ENCODE measurements at places on chromosomes 3 and 15. TPM values are rescaled to one million over a fixed set of nuclear protein-coding genes. Genes with fewer than 3 reads are reported as not detected.
A peak's percentile ranks its signal among the peaks of the same experiment; 100 is the strongest.

DNA sequence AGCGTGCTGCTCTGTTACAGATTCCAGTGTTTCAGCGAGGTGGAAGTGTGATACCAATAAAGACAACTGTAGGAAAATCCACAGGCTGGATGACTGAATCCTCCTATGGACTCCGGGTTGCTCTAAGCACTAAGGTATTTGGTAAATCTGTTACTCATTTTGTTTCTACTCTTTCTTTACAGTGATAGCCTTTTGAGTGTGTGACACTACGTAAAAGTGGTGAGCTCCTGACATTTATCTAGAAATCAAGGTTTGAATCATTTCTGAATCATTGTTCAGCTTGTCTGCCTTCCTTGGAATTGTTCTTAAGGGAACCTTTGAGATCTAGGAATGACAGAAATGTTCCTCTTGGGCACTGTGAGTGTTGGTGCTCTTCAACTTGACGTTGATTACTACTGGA, 11.2 kb upstream of the CAPN3 start:
- no peak overlapping the region for H3K4me3 ChIP-seq
- DNase-seq: no peak
- no peak overlapping the region for H3K27ac ChIP-seq
- peaks cover 13% of the 10 kb centered on the region for H3K4me1 ChIP-seq

DNA sequence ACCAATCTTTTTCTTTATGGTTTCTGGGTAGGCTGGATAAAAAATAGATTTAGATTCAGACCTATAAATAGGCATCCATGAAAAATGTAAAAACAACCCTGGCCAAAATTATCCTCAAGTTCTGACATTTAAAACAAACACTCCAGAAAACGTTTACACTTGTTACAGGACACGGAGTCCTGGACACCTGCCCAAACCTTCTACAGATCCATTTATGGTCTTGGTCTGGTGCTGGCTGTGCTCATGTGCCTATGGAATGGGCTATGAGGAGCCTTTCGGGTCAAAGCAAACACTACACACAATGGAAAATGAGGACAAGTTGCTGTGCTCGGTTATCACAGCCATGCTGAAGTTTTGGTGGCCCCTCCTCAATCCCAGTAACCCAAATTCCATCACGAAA, 108.1 kb downstream of the PDZRN3 start:
- no peak for DNase-seq
- no peak overlapping the region for H3K4me3 ChIP-seq
- peaks cover 6% of the 10 kb centered on the region for H3K4me1 ChIP-seq
- H3K27me3 ChIP-seq: no peaks in the 10 kb centered on the region
- no peak overlapping the region for H3K27ac ChIP-seq

Gene BOC
- total RNA-seq: 1.8 TPM

GRCh38 chr15:97947465-97948260, 12.8 kb upstream of the ARRDC4 start:
- no peaks in the 10 kb centered on the region for H3K27me3 ChIP-seq
- H3K36me3 ChIP-seq: no peaks in the 10 kb centered on the region
- peaks cover 7% of the 10 kb centered on the region for H3K4me1 ChIP-seq

DNA sequence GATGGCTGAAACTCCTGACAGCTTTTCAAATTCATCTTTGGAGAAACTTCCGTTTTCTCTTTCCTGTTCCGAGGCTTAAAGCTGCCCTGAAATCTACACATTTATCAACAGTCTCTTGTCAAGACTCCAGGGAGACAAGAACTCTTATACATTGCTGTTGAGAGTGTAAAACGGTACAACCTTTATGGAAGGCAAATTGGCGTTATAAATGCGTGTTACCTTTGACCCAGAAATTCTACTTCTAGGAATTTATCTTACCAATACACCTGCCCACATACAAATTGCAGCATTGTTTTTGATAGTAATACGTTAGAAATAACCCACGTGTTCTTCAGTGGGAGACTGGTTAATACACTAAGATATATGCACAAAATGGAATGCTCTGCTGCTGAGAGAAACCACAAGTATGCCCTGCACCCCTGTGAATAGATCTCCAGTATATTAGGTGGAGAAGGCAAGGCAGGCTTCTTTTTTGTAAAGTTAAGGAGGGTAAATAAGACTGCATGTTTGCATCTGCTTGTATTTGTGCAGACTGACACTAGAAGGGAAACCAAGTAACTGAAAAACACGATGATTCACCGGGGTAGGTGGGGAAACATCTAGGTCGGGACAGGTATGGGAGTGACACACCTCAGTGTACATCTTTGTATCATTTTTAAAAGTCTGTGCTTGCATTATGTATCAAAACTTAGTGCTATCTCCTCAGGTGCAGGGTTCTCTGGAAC, 97.5 kb downstream of the IGF1R start:
- no peak overlapping the region for H3K27ac ChIP-seq
- H3K27me3 ChIP-seq: no peaks in the 10 kb centered on the region
- peak overlapping the region; percentile 29 for H3K4me3 ChIP-seq
- H3K36me3 ChIP-seq: no peaks in the 10 kb centered on the region

DNA sequence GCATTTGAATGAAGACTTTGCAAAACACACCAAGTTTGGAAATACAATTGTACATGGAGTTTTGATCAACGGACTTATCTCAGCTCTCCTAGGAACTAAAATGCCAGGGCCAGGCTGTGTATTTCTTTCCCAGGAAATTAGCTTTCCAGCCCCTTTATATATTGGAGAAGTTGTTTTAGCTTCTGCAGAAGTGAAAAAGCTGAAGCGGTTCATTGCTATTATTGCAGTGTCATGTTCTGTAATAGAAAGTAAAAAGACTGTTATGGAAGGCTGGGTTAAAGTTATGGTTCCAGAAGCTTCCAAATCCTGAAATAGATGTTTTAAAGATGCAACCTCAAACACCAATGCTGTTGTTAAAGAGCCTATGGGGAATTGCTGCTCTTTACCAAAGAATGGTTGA, 11.5 kb downstream of the HTD2 start:
- peaks cover 80% of the 10 kb centered on the region for H3K36me3 ChIP-seq
- H3K27me3 ChIP-seq: no peaks in the 10 kb centered on the region
- H3K4me1 ChIP-seq: no peaks in the 10 kb centered on the region
- no peak overlapping the region for H3K27ac ChIP-seq

- H3K36me3 ChIP-seq: no peaks in the 10 kb centered on the region
- DNase-seq: no peak
- H3K4me1 ChIP-seq: peaks cover 18% of the 10 kb centered on the region
- no peaks in the 10 kb centered on the region for H3K27me3 ChIP-seq
- no peak overlapping the region for H3K4me3 ChIP-seq
- H3K27ac ChIP-seq: peak overlapping the region; percentile 82
Observed at GRCh38 chr3:42852441-42852840, 23.2 kb downstream of the CYP8B1 start.

GRCh38 chr15:35289024-35289617, 204.0 kb upstream of the NANOGP8 start:
- H3K36me3 ChIP-seq: no peaks in the 10 kb centered on the region
- DNase-seq: peak; percentile 61
- H3K27me3 ChIP-seq: no peaks in the 10 kb centered on the region
- peaks cover 11% of the 10 kb centered on the region for H3K4me1 ChIP-seq
- H3K27ac ChIP-seq: no peak overlapping the region
- H3K4me3 ChIP-seq: no peak overlapping the region

GRCh38 chr15:90659481-90659880, 57.7 kb upstream of the BLM start:
- no peak for DNase-seq
- H3K27ac ChIP-seq: peak overlapping the region; percentile 86
- H3K4me1 ChIP-seq: peaks cover 31% of the 10 kb centered on the region
- peaks cover 6% of the 10 kb centered on the region for H3K36me3 ChIP-seq

Gene CLDN1
- total RNA-seq: 197 TPM

Gene BLOC1S6
- total RNA-seq: 68.5 TPM

Gene SV2B
- 0.96 TPM for total RNA-seq

DNA sequence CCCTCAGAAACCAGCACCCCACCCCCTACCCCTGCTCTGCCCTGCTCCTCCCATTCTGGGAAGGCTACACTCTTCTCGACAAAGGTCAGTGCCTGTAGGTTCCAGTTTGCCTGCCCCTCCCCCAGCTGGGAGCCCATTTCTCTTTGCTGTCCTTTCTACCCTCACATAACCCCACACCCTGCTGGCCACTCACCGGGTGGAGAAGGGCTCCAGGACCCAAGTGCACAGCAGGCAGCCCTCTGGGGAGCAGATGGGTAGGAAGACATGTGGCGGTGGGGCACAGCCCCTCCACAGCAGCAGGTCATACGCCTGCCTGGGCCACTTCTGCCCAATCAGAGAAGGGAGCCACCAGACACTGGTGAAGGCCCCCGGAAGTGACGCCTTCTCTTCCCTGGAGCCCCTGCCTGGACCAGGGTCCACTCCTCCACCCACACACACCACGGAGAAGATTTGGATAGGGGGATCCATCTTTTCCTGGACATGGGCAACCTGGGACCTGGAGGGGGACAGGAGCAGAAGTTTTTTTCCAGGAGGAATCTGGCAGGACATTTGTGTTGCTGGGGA, at the start of gene THPO:
Gene THPO (minus strand): TSS at position 326 of the 564 bp plus-strand sequence. CDS start 1,948 bp downstream, outside the sequence.
- no peaks in the 10 kb centered on the region for H3K4me1 ChIP-seq
- H3K4me3 ChIP-seq: peak within 1 kb of the TSS; percentile 61
- no peak for DNase-seq
- no peaks in the 10 kb centered on the region for H3K36me3 ChIP-seq

GRCh38 chr15:29676961-29677402, 145.3 kb downstream of the TJP1 start:
- H3K4me1 ChIP-seq: no peaks in the 10 kb centered on the region
- H3K4me3 ChIP-seq: no peak overlapping the region
- no peaks in the 10 kb centered on the region for H3K27me3 ChIP-seq
- H3K36me3 ChIP-seq: no peaks in the 10 kb centered on the region

- no peak for DNase-seq
- peaks cover 40% of the 10 kb centered on the region for H3K27me3 ChIP-seq
- no peaks in the 10 kb centered on the region for H3K36me3 ChIP-seq
- H3K27ac ChIP-seq: no peak overlapping the region
Observed at GRCh38 chr15:29590701-29591100, 231.6 kb downstream of the TJP1 start.

Gene TRIP4
- total RNA-seq: 19.8 TPM

GRCh38 chr3:113783463-113783862, 36.6 kb downstream of the ATP6V1A start:
- DNase-seq: peak; percentile 20
- peaks cover 54% of the 10 kb centered on the region for H3K36me3 ChIP-seq
- no peak overlapping the region for H3K27ac ChIP-seq
- H3K4me1 ChIP-seq: no peaks in the 10 kb centered on the region
- no peak overlapping the region for H3K4me3 ChIP-seq

- DNase-seq: no peak
- H3K27ac ChIP-seq: no peak overlapping the region
- peaks cover 8% of the 10 kb centered on the region for H3K4me1 ChIP-seq
Observed at GRCh38 chr3:69913422-69913821, 86.1 kb upstream of the SAMMSON start.

Gene STRA6
- not detected for total RNA-seq

GRCh38 chr15:40894681-40895448, 615 bp downstream of the VPS18 start:
- no peaks in the 10 kb centered on the region for H3K27me3 ChIP-seq
- H3K36me3 ChIP-seq: peaks cover 34% of the 10 kb centered on the region
- DNase-seq: peak; percentile 68

DNA sequence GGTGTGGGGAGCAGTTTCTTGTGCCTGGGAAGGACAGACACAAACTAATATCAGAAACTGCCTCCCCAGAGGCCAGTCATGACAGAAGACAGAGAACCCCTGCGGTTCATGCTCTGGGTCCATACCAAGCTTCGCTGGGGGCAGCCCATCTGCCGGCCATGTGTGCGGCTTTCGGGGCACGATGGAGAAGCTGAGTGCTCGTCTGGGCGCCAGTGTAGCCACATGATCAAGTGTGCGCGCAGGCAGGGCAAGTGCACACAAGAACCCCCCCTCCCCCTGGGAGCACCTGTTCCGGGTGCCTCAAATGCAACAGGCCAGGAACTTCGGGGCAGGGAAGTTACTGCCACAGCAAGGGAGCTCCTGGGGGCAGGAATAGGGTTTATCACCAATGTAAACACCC, 1.8 kb downstream of the ADAMTS17 start:
- no peaks in the 10 kb centered on the region for H3K27me3 ChIP-seq
- H3K36me3 ChIP-seq: no peaks in the 10 kb centered on the region
- H3K4me3 ChIP-seq: no peak overlapping the region
- DNase-seq: no peak
- no peak overlapping the region for H3K27ac ChIP-seq

Gene SHC4
- total RNA-seq: 0.49 TPM

Gene SYNPR
- not detected for total RNA-seq

Gene CHRD
- total RNA-seq: not detected

GRCh38 chr3:141184430-141184829, 47.2 kb upstream of the PXYLP1 start:
- H3K4me1 ChIP-seq: no peaks in the 10 kb centered on the region
- no peak overlapping the region for H3K27ac ChIP-seq
- no peaks in the 10 kb centered on the region for H3K36me3 ChIP-seq
- no peaks in the 10 kb centered on the region for H3K27me3 ChIP-seq
- DNase-seq: peak; percentile 5

GRCh38 chr3:42080453-42080872, 10.7 kb upstream of the TRAK1 start:
- H3K36me3 ChIP-seq: peaks cover 6% of the 10 kb centered on the region
- peak; percentile 84 for DNase-seq
- H3K27ac ChIP-seq: peak overlapping the region; percentile 97
- peak overlapping the region; percentile 37 for H3K4me3 ChIP-seq
- peaks cover 28% of the 10 kb centered on the region for H3K4me1 ChIP-seq

GRCh38 chr3:150519026-150519425, 27.3 kb downstream of the SERP1 start:
- peak; percentile 23 for DNase-seq
- peaks cover 13% of the 10 kb centered on the region for H3K4me1 ChIP-seq
- no peaks in the 10 kb centered on the region for H3K27me3 ChIP-seq
- peak overlapping the region; percentile 87 for H3K27ac ChIP-seq
- no peak overlapping the region for H3K4me3 ChIP-seq

- no peak overlapping the region for H3K4me3 ChIP-seq
- H3K27me3 ChIP-seq: peaks cover 38% of the 10 kb centered on the region
- DNase-seq: no peak
- H3K36me3 ChIP-seq: no peaks in the 10 kb centered on the region
Observed at GRCh38 chr3:150069154-150069527, 98.4 kb upstream of the PFN2 start.

Gene PLA2G4E
- 0.12 TPM for total RNA-seq

DNA sequence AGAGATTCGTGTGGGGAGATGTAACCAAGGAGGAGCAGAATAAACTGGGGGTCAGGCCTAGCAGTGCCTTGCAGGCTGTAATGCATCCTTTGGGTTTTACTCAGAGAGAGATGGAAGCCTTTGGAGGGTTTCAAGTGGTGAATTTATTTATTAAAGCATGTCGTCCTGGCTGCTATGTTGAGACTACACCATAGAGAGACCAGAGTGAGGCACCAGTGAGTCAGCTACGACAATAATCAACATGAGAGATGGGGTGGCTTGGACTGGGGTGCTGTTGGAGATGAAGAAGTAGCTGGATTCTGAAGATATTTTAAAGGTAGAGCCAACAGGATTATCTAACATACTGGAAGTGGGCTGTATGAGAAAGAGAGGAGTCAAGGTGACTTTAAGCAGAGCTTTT, 335.3 kb upstream of the ARHGEF26 start:
- no peak overlapping the region for H3K4me3 ChIP-seq
- no peaks in the 10 kb centered on the region for H3K4me1 ChIP-seq
- H3K36me3 ChIP-seq: no peaks in the 10 kb centered on the region
- no peak overlapping the region for H3K27ac ChIP-seq

Data from MCF 10A (cell line).